ENCODE measurements at places on chromosomes 6 and 20.
A peak's percentile ranks its signal among the peaks of the same experiment; 100 is the strongest.

DNA sequence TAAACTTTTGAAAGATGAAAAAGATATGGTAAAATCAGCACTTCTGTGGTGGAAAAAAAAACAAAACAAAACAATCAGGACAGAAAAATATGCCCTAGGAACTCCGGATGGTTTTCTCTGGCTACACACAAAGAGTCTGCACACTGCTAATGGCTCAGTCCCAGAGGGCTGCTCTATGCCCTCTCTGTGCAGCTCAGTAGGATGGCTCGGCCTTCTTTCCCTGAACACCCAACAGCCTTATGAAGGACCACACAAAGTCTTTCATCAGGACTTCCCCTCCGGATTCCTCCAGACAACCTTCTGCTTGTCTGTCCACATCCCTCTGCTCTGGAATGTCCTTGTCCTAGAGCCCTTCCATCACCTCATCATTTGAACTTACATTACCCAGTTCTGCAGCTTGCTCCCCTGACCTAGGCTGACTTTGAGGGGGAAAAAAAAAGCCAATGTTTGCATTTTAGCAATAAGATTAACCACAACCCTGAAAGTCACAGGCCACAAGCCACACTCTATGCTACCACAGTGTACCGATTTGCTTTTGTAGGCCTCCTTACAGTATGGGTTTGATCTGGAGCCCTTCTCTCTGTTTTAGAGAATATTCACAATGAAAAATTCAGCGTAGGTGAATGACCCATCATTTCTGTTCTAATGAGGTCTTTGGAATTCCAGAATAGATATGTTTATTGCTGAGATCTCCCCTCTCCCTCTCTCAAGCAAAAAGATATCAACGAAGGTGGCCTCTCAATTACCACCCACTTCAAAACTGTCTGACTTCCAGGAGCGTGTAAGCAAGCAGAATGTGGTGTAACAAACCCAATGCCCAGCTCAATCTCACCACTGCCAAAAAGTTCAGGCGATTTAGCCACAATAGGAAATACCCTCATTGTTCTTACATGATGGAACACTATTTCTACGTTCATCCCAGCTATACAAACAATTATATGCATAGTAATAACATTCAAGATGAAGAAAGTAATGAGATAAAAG lies 164.0 kb downstream of the GMDS start:
- no peak for DNase-seq

DNA sequence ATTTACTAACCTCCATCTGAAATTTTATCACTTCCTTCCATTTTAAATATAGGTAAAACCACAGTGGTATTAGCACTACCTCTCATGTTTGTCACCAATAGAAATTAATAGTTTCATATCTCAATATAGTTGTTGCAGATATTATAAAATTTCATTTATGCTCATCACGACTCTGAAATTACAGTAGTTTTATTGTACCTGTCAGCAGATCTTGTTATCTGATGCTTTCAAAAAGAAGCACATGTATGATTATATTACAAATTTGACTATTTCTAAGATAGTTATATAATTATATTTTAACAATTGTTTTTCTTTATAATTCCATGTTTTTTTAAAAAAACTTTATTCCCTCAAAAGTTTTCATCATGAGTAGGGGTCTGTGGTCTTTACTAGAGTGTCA lies 4.8 kb downstream of the TAAR5 start:
- DNase-seq = no peak

DNA sequence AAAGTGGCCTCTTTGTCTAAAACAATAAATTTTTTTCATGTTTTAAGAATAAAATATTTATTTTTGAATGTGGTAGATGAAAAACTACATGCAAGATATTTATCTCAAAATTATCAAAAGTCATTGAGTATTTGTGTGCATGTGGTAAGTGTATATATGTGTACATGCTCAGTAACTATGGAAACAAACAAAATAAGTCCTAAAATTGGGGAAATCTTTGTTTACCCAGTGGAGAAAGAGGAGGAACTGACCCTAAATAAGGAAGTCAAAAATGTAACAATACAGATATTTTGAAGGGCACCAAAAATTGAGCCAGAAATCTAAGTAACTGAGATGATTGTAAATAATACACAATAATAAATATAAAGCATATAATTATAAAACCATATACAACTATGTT lies 639.2 kb downstream of the MAFB start:
- no peak for DNase-seq

- no peak for DNase-seq
Measured at GRCh38 chr20:48102076-48102787, 317.0 kb upstream of the SULF2 start.

DNA sequence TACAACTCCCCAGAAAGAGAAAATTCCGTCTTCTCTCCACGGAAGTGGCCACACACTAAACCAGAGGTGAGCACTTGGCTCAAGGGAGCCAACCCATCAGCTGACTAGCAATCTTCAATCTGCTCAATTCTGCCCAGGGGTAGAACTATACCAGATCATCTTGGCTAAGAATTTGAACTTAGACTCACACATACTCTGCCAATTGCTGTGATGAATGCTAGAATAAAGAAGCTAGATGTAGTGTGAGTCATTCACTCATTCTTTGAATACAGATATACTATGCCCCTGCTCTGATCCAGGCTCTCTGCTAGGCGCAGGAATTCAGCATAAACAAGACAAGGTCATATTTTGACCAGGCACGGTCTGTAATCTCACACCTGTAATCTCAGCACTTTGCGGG lies 147.9 kb upstream of the SHLD1 start:
- DNase-seq = no peak

DNA sequence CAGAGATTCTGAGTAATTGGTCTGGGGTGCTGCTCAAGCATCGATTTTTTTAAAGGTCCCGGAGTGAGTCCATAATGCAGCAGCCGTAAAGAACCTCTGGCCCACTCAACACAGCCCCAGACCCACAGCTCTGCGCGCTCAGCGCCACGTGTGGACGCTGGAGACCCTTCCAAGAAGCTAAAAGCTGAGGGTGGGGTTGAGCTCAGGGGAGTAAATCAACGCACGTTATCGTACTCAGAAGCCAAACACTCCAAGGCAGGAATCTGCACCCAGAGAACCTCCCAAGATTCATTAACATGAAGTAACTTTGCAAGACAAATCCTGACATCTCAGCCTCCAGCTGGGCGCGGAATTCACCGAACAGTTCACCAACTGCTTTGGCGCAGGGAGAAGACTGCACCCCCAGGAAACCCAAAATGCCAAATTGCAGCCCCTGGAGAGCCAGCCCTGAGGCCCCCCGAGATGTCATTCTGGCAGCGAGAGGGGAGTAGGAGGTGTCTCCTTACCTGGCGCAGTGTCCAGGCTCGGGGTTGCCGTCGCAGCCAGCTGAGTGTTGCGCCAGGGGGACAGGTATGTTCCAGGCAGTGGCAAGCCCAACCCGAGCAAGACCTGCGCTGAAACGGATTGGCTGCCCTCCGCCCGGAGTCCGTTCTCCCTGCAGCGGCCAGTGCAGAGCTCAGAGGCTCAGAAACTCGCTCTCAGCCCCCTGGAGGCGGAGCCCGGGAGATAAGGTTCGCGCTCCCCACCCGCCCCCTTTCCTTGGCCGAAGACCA lies at the start of gene COL21A1:
Gene COL21A1, minus strand, starts transcription at position 700 of the 773 bp plus-strand sequence. CDS start 64,962 bp downstream, outside the sequence.
- DNase-seq = no peak

- DNase-seq = no peak
Measured at GRCh38 chr20:50107796-50108331, 5.1 kb downstream of the UBE2V1 start.

- DNase-seq = no peak
Measured at GRCh38 chr6:41594326-41594725, 43.9 kb upstream of the MDFI start.

DNA sequence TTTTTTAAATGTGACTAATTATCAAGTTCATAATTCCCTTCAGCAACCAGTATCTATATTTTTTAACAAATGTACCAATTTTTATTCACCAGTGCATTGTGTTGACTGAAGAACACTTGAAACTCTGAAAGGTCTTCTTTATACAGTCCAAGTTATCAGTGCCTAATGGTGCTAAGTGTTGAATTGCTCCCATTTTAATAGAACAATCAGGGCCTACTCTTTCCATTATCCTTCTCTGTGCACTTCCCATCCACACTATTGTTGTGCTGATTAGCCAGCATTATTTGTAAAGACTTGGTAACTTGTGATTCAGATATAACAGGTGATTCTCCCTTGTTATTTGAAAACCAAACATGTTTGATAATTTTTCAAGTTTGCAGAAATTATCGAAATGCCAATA lies 1209.7 kb upstream of the MAP3K7 start:
- no peak for DNase-seq

GRCh38 chr6:42817907-42818306 lies 36.1 kb downstream of the BICRAL start:
- no peak for DNase-seq

GRCh38 chr20:50417023-50417329 lies 93.2 kb upstream of the PTPN1 start:
- no peak for DNase-seq

- no peak for DNase-seq
Measured at GRCh38 chr20:2804041-2804828, 3.8 kb upstream of the CPXM1 start.

- DNase-seq = no peak
Measured at GRCh38 chr6:159525445-159526025, 167.5 kb downstream of the SOD2 start.

DNA sequence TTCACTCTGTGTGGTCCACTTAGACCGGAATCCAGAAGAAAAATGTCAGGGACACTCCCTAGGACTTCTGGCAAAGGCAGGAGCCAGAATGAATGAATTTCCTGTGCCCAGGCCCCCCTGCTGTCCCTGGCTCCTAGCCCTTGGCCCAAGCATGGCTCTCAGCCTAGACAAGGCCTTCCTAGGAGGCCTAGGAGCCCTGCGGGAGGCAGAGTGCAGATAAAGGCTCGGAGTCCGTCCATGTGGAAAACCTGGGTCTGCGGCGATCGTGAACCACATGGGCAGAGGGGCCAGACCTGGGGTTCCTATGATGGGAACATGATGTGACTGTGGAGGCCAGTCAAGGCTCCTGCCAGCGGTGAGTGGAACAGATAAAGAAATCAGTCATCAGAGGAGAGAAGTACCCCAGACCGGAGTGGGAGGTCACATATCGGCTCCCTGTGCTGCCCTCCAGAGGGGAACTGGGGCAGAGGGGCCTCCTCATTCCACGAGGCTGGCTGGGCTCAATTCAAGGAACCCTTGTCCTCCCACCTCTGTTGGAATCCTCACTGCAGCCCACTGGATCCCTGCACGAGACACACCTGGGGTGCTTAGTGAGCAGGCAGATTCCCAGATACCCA lies 5.9 kb upstream of the VSTM2L start:
- DNase-seq = no peak

- no peak for DNase-seq
Measured at GRCh38 chr6:348860-349396, 42.6 kb upstream of the IRF4 start.

DNA sequence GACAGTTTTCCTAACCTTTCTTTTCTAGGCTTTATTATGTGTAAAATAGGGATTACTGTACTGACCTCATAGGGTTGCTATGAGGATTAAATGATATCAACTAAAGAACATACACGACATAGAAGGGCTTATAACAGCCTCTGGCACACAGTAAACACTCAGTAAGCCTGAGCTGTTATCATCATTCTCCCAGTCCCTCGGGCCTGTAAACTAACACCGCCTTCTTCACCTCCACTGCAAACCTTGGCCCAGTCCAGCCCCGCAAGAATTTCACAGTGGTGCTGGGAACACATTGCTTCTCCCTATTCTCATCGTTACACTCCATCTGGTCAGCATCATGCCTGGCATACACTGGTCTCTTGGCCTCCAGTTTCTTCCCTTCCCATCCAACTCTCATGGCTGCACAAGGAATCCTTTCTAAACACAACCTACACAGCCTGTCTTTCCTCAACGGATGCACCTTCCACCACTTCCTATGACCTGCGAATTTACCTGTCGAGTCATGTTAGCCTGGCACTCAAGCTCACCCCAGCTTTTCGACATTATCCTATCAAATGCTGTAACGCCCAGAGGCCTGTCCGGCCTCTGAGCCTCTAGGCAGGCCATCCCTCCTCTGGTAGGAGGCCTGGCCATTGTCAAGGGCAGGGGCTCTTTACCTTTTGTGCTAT lies 92.1 kb downstream of the FYN start:
- no peak for DNase-seq

DNA sequence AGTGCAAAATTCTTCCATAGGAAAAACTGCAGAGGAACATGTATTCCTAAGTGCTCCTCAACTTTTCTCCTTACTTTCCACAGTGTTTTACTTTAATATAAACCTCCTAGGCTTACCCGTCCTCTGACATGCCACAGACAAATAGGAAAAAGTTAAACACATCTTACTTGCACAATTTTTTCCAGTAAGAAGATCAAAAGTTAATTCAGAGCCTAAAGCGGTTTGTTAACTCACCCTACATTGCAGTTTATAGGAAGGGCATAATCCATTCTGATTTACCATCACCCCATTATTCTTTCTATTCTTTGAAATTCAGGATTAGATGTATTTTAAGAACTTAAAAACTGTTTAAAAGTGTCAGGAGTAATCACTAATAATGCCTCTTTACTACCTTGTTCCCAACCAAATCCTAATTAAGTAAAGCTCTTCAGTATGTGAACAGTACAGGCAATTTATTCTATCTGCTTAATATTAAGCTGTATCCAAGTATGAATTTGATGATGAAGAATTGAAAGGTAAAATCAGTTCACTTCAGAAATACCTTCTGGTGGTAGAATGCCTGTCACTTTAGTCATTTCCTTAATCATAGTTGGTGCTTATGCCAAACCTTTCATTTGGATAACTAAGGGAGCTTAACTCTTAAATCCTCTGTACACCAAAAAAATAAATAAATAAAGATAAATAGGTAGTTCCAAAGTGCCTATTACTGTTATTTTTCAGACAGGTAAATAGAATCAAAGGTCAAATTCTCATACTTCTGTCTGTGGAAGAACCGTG lies 292.0 kb downstream of the ALDH8A1 start:
- no peak for DNase-seq

DNA sequence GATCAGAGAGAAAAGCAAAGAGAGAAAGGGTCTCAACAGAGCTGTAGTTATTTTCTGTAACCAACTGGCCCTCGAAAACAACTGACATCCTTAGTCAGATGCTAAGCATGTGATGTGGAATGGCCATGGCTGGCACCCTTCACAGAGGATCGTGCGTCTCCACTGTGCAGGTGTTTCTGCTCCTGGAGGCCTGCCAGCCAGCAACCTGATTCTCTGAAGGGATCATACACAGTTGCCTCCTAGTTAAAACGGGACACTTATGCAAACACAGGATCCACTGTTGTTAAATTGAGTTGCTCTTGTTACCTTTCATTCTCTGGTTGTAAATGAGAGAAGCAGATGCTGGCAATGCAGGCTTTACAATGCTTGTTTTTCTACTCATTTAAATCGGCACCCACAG lies 148.5 kb downstream of the HDGFL1 start:
- DNase-seq = no peak

DNA sequence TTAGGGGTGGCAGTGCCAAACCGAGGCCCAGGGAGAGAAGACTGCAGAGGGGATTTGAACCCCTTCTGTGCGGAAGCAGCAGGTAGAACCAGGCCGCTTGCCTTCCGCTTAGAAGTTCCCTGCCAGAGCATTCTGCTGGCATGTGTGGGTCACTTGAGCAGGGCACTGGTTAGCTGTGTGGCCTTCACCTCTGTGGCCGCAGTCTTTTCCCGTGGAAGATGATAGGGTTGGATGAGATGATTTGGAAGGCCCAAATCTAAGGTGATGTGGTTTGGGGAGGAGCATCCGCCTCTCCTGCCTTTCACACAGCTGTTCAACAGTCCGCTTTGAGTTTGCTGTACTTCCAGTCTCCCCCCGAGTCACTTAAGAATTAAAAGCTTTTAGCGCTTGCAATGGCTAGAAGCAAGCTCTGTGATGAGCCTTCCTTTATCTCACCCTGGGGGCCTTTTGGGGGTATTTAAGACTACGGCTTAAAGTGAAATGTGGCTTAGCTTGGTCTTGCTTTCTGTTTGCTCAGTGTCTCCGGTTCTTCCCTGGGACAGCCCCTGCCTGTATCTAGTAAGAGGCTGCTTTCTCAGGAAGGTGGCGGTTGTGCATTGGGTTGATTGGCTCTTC lies 743 bp downstream of the CMTR1 start:
- DNase-seq = peak; percentile 12
